ENCODE measurements at places on chromosomes 3 and 15. TPM values are rescaled to one million over a fixed set of nuclear protein-coding genes. Genes with fewer than 3 reads are reported as not detected.

The GABRB3 gene
- 6.1 TPM for total RNA-seq

DNA sequence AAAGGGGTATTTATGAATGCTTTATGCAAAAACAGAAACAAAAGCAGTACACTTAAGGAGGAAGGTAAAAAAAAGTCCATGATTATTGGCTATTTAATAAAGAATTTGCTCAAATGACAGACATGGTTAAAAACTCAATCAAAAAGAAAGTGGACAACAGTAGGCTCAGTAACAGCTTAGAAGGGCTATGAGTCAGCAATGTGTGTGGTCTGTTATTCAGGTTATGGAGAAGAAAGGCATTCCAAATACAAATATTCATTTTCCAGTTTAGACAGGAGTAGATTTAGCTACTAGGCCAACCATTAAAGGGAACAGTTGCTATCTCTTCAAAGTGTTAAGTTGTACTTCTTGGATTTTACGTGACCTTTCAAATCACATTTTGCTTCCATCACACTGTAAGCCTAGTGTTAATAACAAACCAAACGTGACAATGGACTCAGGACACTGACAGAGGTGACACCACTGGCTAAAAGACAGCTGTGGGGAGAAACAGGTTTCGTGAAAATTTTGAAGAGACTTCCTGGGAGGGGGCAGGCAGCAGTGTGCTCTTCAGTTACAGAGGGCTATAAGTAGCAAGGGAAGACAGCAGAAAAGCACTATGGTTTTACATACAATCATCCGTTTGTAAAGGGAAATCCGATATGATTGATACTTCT is 41.7 kb upstream of the MYO5C start:
- peak; percentile 78 for DNase-seq
- peak overlapping the region; percentile 80 for H3K27ac ChIP-seq
- H3K4me3 ChIP-seq, result no peak overlapping the region
- peaks cover 62% of the 10 kb centered on the region for H3K4me1 ChIP-seq
- no peaks in the 10 kb centered on the region for H3K36me3 ChIP-seq

DNA sequence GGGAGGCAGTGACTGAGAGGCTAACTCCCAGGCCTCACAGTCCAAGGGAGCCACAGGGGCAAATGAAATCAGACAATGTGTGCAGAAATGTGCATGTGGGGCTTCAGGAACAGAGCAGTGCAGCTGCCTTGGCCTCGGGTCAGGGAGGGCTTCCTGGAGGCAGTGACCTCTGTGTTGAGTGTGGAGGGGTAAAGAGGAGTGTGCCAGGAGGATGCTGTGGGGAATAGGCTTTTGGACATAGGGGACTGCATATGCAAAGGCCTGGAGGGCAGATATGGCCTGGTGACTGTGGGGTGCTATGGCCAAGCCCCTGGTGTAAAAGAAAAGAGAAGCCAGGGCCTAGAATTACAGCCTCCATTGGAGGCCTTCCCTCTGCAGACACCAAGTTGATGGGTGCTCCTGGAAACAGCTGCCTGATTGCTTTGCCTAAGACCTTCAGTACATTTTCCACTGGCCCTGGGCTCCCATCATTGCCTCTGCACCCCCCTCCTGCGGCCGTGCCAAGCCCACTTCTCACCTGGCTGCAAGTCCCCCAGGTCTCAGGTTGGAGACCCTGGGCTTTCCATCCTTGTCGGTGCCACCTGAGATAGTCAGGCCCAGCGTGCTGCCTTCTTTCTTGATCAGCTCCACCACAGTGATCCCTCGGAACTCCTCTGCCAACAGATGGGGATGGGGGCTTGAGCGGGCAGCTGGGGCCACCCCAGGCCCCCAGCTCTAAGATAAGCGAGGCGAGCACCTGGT is 15.1 kb downstream of the GRIP2 start:
- no peak overlapping the region for H3K27ac ChIP-seq
- no peaks in the 10 kb centered on the region for H3K36me3 ChIP-seq
- DNase-seq, result no peak
- no peaks in the 10 kb centered on the region for H3K4me1 ChIP-seq
- no peak overlapping the region for H3K4me3 ChIP-seq

DNA sequence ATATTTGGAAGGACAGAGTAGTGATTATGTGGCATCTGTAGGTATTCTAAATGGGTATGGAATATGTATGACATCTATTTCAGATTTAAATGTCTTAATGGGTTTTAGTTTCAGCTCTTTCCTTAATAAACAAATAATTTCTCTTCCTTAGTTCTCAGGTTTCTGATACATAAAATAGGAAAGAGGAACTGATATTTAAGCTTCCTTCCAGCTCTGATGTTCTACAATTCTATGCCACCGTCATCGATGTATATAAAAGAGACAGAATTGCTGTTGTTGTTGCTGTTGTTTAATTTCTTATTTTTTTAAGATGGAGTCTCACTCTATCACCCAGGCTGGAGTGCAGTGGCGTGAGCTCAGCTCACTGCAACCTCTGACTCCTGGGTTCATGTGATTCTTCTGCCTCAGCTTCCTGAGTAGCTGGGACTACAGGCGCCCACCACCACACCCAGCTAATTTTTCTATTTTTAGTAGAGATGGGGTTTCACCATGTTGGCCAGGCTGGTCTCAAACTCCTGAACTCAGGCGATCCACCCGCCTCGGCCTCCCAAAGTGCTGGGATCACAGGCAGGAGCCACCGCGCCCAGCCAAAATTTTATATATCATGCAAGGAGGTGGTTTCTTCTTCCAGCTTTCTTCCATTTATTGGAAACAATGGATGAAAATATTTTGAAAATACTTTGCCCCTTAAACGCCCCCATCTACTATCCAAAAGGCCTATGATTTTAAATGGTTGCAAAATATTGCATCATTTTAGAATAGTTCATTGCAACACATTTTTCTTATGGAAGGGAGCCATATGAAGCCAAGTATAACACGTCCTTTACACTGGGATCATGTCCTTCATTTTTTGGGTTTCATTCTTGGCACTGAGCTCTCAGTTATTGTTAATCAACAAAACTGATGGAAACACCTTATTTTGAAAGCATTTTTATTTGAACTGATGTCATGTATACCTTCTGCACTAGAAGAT is 13.9 kb upstream of the C15orf61 start:
- no peaks in the 10 kb centered on the region for H3K36me3 ChIP-seq
- no peak for DNase-seq
- no peaks in the 10 kb centered on the region for H3K4me1 ChIP-seq
- H3K27me3 ChIP-seq, result no peaks in the 10 kb centered on the region
- no peak overlapping the region for H3K27ac ChIP-seq

DNA sequence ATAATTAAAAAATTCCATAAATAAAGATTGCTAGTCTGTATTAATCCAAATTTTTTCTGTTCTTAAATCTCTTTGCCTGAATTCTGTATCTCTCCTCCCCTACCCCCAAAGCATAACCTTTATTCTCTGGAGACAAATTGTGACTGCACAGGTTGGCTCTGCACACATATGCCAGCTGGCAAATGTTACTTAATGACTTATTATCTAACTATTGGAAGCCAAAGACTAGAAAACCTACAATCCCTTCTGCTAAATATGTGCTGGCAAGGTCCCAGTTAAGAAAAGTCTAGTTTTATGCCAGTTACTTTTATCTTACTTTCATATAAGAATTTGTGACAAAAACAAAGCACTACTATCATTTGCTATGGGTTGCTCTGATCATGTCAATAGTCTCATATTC is 569.3 kb downstream of the MECOM start:
- H3K27me3 ChIP-seq, result no peaks in the 10 kb centered on the region
- no peak overlapping the region for H3K4me3 ChIP-seq
- no peaks in the 10 kb centered on the region for H3K4me1 ChIP-seq

DNA sequence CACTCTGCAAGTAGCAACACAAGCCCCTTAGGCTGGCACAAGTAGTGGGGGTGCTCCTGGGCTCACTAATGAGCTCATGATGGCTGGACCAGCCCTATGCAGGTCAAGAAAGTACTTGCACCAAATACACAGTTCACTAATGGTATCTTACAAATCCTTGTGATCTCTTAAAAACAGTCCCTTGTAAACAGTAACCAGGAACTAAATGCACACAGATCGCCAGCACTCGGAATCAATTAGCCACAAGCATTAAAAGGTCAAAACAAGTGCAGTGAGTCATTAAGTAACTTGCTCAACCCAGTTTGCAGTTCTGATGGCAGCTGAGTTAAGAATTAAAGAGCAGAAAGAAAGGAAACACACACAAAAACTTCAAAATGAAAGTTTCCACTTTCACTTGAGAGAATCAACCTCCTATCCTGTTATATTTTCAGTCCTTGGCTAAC is 43.2 kb downstream of the ARHGEF3 start:
- H3K36me3 ChIP-seq, result no peaks in the 10 kb centered on the region
- peak overlapping the region; percentile 18 for H3K27ac ChIP-seq
- DNase-seq, result peak; percentile 84
- no peaks in the 10 kb centered on the region for H3K27me3 ChIP-seq

- no peaks in the 10 kb centered on the region for H3K4me1 ChIP-seq
- no peak overlapping the region for H3K27ac ChIP-seq
- no peak for DNase-seq
- H3K4me3 ChIP-seq, result no peak overlapping the region
- no peaks in the 10 kb centered on the region for H3K36me3 ChIP-seq
- no peaks in the 10 kb centered on the region for H3K27me3 ChIP-seq
Measured at GRCh38 chr3:165716592-165716991, 120.6 kb downstream of the BCHE start.

DNA sequence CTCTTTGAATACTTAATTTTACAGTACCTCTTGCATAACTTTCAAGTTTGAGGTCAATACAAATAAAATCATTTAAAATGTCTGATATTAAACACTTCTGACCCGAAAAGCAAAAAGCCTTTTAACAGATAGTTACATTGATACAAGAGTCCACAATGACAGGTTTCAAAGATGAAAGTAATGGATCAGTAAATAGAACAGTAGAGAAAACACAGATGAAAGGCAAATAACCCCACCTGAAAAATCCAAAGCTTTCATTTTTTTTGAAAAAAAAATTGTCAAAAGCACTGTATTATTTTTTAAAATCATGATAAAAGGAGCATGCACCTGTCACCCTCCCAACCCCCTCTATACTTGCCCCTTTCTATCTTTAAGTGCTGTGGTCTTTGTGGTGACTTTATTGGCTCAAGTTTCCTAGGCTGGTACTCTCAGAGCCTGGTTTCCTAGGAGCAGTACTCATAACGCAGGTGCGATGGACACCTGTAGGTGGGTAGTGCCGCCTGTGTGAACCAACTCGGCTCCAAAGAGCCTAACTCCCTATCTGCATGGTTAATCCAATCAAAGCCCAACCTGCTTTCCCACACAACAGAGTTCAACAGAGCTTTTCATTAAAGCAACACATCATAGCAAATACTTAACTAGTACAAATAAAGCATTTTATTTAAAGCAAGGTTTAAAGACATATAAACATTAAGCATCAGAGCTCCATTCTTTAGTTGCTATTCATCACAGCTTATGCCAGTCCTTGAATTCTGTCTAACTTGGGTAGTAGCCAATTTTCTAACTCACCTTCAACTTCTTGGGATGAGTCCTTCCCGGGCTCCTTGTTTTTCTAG is 32.2 kb downstream of the LIPC start:
- no peak overlapping the region for H3K4me3 ChIP-seq
- peak; percentile 48 for DNase-seq
- no peaks in the 10 kb centered on the region for H3K27me3 ChIP-seq
- H3K36me3 ChIP-seq, result no peaks in the 10 kb centered on the region
- peaks cover 34% of the 10 kb centered on the region for H3K4me1 ChIP-seq

The GOLGA6L7 gene
- total RNA-seq, result not detected

DNA sequence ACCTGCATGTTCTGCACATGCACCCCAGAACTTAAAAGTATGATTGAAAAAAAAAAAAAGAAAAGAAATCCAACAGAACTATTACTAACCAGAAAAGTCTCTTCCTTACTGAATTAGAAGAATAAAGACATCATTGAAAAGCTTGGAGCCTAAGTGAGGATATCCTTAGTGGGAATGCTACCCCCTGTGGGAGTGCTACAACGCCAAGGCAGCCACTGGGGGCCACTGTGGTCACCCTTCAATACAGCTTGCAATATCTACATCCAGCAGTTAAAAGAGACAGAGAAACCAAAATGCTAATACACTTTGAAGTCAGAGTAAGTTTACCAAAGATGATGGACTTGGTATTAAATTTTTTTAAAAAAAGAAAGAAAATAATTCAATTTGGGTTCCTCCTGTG is 292.0 kb downstream of the PLCL2 start:
- DNase-seq, result no peak
- peaks cover 12% of the 10 kb centered on the region for H3K4me1 ChIP-seq
- no peak overlapping the region for H3K27ac ChIP-seq
- no peak overlapping the region for H3K4me3 ChIP-seq
- H3K27me3 ChIP-seq, result no peaks in the 10 kb centered on the region
- H3K36me3 ChIP-seq, result no peaks in the 10 kb centered on the region

- H3K4me1 ChIP-seq, result peaks cover 20% of the 10 kb centered on the region
- H3K4me3 ChIP-seq, result no peak overlapping the region
- no peaks in the 10 kb centered on the region for H3K27me3 ChIP-seq
- no peaks in the 10 kb centered on the region for H3K36me3 ChIP-seq
- DNase-seq, result no peak
Measured at GRCh38 chr3:156303001-156303707, 182.8 kb downstream of the KCNAB1 start.

DNA sequence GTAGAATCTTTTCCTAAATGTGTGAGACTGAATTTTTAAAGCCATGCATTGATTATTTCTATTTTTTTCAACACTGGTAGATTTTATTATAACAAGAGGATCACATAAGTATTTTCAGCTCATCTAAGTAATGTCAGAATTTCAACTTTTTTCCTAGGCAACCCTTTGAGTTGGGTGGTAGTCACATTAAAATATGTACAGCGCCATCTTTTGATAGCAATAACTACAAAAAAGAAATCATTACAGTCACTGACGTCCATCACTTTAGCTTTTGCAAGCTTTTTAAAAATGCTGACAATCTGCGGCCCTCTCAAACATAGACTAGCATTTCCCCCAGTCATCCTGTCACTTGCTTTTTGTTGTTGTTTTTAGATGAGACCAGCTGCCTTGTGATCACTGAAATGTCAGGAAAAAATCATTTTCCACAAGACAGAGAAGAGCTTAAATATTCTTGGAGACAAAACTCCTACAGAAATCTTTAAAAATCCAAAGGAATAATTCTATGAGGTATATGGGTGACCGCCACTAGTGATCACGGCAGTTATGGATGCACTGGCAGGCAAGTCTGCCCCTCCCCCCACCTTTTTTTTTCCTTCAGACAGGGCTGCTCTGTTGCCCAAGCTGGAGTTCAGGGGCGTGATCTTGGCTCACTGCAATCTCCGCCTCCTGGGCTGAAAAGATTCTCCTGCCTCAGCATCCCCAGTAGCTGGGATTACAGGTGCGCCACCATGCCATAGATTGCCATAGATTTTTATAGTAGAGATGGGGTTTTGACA is 384.0 kb upstream of the KCNMB2 start:
- no peaks in the 10 kb centered on the region for H3K27me3 ChIP-seq
- H3K4me1 ChIP-seq, result no peaks in the 10 kb centered on the region
- DNase-seq, result peak; percentile 23
- no peak overlapping the region for H3K4me3 ChIP-seq
- H3K36me3 ChIP-seq, result no peaks in the 10 kb centered on the region
- no peak overlapping the region for H3K27ac ChIP-seq

The WDR93 gene
- 0.22 TPM for total RNA-seq
